ENCODE measurements at places on chromosomes 7 and 10.

- no peak for DNase-seq
Observed at GRCh38 chr7:154996756-154997155, 6.2 kb downstream of the PAXIP1 start.

GRCh38 chr7:20220293-20220761 lies 3.1 kb upstream of the MACC1 start:
- no peak for DNase-seq

- no peak for DNase-seq
Observed at GRCh38 chr10:110078317-110078716, 70.5 kb downstream of the ADD3 start.

GRCh38 chr7:142496545-142496991 lies 238.7 kb upstream of the PRSS58 start:
- DNase-seq, result peak; percentile 53

DNA sequence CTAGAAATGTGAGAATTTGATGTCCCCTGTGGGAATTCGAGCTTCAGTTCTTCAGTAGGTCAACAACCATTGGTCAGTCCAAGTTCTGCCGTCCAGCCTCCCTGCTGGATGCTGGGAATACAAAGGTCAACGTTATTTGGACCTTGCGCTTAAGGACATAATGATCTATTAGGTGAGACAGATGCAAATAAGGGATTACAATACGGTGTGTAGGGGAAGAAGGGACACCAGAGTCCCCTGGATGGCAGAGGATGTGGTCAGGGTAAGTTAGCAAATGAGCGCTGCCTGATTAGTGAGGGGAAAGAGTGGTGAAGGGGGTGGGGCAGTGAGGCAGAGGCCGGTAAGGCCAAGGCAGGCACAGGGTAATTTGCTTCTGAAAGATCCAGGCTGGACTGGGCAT lies 16.2 kb downstream of the CCNY start:
- no peak for DNase-seq

DNA sequence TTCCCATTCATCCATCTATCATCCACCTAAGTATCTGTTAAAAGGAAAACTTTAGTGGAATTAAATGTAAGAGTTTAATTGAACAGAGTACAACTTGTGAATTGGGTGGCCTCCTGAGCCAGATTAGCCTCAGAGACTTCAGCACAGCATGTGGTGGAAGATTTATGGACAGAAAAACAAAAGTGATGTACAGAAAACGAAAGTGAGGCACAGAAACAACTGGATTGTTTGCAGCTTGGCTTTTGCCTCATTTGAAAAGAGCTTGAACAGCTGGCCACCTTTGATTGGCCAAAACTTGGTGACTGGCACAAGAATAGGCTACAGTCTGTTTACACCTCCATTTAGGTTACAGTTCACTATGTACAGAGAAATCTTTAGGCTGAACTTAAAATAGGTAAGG lies 1463.4 kb upstream of the CELF2 start:
- DNase-seq, result no peak

DNA sequence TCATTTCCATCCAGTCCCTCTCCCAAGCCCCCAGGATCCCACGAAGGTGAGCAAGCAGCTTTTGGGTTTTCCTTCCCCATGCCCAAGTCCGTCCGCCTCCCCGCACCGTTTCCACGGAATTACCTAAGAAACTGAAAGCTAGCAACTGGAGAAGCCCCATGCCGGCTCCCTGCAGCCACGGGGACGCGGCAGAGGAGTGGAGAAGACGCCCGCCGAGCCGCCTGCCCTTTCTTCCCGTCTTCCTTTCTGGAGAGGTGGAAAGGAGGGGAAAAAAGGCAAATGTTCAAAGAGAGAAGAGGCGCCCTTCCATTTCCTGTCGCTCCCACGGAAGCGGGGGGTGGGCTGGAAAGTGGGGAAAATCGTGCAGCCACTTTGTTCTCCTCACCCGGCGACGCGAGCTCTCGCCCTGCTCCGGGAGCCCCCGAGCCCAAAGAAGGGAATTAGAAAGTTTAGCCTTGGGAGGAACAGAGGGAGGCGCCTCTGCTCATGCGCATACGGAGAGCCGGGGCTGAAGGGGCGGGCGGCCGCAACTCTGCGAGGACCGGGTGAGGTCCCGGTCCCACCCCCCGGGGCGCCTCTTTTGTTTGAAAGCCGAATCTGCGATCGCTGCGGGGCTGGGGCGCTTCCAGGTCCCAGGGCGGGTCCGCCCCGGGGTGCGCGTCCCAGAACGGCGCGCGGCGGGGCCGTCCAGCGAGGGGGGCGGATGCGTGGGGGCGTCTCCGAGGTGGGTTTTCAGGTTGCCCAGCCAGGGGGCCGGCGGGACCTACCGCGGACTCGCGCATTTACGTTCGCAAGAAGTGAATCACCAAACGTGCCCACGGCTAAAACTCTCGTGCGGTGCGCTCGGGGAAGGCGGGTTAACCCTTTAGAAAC lies at the start of gene LAMB1:
Gene LAMB1, minus strand, starts transcription at position 436 of the 873 bp plus-strand sequence. Its CDS starts 276 bp downstream, at position 160.
- peak; percentile 67 for DNase-seq

DNA sequence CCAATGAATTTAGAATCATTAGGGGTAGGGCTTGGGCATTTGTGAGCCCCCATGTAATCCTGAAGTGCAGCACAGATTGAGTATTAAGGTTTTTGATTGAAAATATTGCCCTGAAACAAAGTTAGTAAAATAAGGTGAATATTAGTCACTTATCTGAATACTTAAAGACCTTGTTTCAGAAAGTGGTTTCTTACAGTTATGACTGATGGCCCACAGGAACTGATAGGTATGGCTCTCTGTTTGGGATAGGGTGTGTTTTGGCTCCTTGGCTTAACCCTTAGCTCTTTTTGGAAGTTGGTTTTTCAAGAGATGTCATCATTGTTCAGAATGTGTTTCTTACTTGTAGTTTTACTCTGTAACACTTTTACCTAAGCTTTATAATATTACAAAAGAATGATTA lies 34.8 kb downstream of the MDFIC start:
- no peak for DNase-seq

GRCh38 chr10:92052741-92053140 lies 129.2 kb downstream of the BTAF1 start:
- DNase-seq, result no peak

All from Kasumi-1 (cell line).